ENCODE measurements at places on chromosomes 1 and 21.

GRCh38 chr1:58438468-58438867, 108.1 kb downstream of the OMA1 start:
- no peak for DNase-seq

- DNase-seq, result no peak
These were observed 37.6 kb downstream of the NDUFS5 start for GRCh38 chr1:39063775-39064174.

- DNase-seq, result peak; percentile 26
These were observed 65.7 kb downstream of the MAP3K7CL start for GRCh38 chr21:29195981-29196669.

GRCh38 chr1:60423146-60423780, 349.7 kb upstream of the C1orf87 start:
- no peak for DNase-seq

DNA sequence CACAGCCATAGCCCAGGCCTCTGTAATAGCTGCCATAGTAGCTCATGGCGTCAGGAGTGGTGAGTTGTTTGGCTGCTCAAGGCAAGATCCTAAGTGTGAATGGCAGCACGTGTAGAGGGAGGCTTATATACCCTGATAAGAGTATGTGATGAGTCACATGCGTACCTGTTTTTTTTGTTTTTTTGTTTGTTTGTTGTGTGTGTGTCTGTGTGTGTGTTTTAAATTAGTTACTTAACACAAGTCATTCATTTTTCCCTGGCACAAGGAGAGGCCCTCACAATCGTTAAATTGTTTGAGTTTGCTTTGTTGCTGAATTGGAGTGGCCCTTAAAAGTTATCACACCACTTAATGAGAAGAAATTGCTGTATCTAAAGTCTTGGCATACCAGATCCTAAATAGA, at the start of gene KRTAP19-4:
Gene KRTAP19-4, minus strand, starts transcription at position 101 of the 400 bp plus-strand sequence. Its CDS starts 55 bp downstream, at position 46.
- no peak for DNase-seq

GRCh38 chr1:220833436-220833835, 45.8 kb upstream of the HLX start:
- DNase-seq, result no peak

DNA sequence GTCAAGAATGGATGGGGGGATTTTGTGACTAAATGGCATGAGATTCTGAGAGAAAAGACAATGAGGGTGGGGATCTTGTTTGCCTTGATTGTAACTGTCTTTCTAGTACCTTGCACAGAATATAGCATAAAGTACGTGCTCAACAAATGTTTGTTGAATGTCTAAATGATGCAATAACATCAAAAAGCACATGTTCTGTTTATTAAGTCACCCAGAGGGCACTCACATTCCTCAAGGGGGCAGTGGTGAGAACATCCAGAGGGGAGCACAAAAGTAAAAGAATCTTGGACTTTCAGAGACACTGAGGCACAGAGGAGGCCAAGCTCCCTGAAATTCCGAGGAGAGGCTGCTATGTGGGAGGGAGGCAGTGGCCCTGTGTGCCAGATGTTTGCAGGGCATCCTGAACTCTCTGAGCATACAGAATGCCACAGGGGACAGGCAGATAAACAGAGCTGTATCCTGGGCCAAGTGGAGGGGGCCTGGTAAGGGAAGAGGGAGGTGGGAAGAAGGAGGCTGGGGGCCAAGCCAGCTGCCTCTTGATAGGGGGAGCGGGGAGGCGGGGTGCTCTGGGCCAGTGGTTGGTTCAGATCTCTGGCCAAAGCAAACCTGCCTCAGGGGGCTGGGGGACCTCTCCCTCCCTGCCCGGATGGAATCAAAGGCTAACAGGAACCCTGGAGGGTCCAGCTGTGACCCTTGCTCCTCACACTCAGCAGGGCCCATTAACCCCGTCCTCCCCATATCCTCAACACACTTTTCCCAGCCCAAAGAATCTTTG, 6.5 kb upstream of the ATP1A2 start:
- DNase-seq, result no peak

DNA sequence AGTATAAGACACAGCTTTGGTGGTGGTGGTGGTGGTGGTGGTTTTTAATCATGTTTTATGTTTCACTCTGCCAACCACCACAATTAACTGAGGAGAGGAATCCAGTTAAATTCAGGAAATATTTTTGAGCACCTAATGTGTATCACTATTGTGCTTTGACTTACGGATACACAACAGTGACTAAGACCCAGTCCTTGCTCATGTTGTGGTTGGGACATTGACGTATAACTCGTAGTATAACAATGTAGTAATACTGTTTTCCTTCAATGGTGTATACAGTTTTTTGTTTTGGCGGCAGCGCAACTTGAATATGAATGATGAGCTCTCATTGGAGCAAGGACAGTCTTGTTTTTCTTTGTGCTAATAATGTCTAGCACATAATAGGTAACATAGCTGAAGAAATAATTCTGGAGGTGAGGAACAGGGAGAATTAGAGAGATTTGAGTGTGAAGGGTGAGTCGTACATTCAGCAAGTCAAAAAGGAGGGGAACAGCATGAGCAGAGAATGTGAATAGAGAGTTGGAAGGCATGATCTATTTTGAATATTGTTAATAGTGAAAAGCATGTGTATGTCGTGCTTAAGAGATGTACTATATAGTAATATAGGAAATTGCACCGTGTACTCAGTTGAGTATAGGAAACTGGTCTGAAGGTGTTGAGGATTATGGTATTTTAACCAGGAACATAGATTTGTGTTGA, 5.5 kb downstream of the CACYBP start:
- no peak for DNase-seq

GRCh38 chr1:202213361-202214088, 19.9 kb downstream of the LGR6 start:
- no peak for DNase-seq

DNA sequence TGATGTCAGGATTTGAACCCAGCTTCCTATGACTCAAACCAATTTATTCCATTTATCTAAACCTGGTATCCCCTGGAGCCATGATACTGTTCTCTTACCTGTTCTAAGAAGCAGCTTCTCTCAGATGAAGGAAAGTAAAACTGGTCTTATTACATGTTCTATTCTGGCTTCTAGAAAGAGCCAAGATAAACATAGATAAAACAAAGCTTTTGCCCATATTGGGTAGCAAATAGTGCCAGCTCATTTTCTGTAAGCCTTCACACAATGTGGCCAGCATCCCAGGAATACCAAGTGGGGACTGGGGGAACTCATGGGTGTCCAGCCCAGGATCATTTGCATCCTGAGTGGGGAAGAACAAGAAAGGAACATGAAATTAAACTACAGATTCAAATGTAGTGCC, 53.5 kb upstream of the EPHA8 start:
- DNase-seq, result no peak

- DNase-seq, result no peak
These were observed 21.9 kb downstream of the UBASH3A start for GRCh38 chr21:42425591-42425990.

DNA sequence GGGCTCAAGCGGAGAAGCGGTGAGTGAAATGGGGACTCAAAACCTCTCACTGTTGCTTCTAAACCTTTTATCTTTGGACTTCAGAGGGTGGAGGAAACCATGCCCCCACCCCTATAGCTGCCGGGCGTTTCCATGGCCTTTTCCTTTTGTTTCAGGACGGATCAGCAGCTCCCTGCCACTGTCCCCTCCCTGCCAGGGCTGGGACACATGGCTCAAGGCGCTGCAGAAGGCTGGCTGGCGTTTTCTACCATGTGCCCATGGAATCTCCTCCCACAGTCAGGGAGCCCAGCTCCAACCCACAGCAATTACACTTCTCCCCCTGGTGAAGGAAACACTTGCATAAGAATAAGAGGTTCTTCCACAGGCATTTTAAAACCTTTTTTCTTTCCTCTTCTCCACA, 812.7 kb downstream of the PLA2G4A start:
- DNase-seq, result no peak

- no peak for DNase-seq
These were observed 812 bp downstream of the NBPF1 start for GRCh38 chr1:16612332-16613172.

GRCh38 chr1:37865348-37866120, 6.1 kb upstream of the MTF1 start:
- no peak for DNase-seq

DNA sequence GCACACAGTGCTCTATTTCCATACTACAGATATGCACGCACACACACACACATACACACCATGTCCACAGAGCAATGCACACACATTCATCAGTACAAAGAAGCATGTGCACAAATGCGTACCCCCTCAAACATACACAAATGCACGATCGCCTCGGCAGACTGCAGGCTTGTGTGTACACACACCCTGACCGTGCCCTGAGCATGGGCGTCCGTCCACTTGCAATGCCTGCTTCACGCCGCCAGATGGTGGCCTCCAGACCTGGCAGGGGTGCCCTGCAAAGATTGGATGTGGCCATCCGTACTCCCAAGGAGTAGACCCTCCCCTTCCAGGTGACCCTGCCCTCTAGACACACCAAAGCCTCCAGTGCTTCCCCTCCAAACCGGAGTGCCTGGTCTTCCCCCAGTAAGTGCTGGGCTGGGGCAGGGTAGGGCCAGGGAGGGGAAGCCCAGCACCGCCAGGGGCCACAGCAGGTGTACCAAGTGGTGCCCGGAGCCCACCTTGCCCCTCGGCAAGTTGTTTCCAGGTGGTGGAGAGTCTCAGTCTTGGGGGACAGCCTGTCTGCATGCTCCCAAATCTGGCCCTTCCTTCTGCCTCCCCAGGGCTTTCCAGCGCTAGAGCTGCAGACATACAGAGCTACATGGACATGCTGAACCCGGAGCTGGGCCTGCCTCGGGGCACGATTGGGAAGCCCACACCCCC, 20.6 kb downstream of the ESPN start:
- no peak for DNase-seq

- no peak for DNase-seq
These were observed at the start of gene CD48 for GRCh38 chr1:160711602-160712311. Gene CD48 (minus strand): TSS chr1:160711822. CDS start chr1:160711763, 59 bp downstream.

- peak; percentile 12 for DNase-seq
These were observed 46.1 kb upstream of the BACE2 start for GRCh38 chr21:41121785-41122415.

DNA sequence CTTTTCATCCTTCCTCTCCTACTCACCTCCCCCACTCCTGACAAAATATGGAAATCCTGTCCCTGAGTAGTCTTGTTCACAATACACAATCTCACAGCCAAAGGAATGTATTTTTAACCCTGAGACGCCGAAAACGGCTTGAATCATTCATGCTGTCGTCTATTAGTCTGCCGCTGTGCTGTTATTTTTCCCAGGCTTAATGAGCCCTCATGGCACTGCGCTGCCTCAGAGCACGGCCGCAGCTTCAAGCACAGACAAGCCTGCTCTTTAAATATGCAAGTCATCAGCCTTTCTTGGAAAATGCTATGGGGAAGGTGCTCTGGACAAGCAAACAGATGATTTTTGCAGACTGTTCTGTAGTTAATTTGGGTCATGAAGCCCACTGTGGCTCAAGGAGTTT, 302.7 kb downstream of the DISC1 start:
- no peak for DNase-seq

DNA sequence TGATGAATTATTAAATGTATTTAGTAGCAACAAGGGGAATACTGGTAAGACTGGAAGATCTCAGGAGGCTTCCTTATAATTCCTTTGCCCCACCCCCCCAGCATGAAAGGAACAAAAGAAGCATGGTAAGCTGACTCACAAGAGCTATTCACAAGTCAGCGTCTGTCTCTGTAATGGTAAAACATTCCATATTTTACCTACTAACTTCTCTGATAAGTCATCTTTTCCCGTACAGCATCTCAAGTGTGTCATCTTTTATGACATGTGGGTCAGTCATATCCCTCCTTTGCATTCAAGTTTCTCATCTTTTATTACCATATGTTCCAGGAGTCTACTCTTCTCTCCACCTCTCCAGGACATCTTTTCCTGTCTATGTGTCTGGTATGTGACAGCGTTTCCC, 241.3 kb downstream of the PLA2G4A start:
- DNase-seq, result no peak

DNA sequence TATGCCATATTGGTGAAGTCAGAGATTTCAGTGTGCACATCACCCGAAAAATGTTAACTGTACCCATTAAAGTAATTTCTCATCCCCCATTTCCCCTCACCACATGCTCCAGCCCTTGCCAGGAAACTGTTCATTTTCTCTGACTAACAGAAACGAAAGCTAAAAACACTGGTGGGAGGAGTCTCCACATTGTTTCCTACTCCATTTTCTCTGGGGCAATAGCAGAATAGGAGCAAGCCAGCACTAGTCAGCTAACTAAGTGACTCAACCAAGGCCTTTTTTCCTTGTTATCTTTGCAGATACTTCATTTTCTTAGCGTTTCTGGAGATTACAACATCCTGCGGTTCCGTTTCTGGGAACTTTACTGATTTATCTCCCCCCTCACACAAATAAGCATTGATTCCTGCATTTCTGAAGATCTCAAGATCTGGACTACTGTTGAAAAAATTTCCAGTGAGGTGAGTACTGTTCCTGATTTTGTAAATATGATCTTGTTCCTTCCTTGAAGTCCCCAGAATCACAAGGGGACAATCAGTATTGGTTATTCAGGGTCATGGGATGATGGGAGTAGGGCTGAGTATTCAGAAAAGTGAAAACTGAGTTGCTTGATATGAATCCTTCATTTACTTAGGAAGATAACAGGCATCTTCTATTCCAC, at the start of gene IFI16:
Gene IFI16, plus strand, starts transcription at position 204 of the 658 bp plus-strand sequence. CDS start 4,774 bp downstream, outside the sequence.
- peak; percentile 14 for DNase-seq

DNA sequence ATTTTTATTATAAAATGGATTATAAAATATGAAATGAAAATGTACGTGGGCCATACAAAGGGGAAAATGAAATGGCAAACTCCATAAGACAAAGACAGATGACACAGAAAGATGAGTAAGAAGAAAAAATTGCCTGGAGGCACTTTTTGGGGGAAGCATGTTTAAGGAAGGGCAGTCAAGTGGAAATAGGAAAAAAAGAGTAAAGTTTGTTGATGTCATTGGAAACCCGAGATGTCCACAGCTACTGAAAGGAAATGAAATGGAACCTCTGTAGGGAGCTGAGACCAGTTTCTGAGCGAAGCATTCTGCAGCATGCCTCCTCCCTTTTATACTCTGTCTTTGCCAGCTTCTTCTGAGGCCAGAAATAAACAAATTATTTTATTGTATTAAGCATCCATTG, 203.4 kb upstream of the UBE2U start:
- DNase-seq, result no peak

DNA sequence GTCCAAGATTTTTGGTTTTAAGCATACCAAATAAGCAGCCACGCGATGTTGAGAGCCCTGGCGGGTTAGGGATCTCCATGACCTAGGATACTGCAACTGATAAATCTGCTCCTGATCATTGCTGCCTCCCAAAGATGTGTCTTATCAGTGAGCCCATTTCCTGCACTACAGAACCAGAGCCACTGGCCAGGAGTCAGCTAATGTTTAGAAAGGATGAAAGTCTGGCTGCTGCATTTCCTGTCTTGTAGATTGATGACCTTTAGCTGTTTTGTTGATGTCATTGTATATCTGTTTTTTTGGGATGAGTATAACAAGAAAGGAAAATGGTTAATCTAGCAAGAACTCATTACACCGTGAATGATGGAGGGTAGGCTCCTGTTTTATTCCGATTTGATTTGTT, 74.5 kb downstream of the C1orf21 start:
- DNase-seq, result no peak

DNA sequence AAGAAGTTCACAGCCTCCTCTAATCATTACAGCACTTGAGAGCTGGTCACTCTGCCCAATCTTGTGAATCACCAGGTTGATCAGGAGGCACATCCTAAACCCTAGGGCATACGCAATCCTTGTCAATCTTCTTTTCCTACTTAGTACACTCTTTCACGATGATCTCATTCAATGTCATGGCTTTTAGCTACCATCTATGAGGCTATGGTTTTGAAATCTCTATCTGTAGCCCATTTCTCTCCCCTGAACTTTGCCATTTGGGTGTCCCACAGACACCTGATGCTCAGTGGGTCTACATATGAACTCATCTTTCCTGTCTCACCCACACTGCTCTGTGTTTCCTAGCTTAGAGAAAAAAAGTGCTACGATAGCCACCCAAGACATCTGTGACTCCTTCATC, 1.9 kb upstream of the MED18 start:
- DNase-seq, result no peak

Data from stimulated activated CD4-positive, alpha-beta T cell treated with anti-CD3 and anti-CD28 coated beads, Interleukin-15, amount 100 ng/mL, for 1 hour (primary cell).